ENCODE measurements at places on chromosomes 7 and 10.

DNA sequence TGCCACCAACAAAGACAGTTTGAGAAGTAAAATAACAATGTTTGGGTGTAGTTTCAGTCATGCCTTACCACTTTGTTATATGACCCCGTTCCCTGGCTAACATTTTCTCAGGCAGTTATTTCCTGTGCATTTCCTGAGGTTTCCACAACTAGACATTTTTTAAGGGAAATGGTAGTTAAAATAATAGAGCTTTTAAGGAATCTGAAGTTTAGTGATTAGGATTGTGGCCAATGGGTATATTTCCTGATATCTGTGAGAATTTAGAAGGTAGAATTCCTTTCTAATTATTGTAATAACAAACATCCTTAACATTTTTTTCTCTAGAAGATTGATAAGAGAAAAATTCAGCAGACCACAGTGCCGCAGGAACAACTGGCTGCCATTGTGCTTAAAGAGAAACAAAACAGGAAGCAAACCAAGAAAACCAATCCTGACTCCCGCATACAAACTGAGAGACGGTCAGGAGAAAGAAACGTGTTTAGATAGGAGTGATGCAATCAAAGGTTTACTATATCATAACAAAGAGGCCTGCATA is 193.6 kb downstream of the MBL2 start:
- no peak for DNase-seq

DNA sequence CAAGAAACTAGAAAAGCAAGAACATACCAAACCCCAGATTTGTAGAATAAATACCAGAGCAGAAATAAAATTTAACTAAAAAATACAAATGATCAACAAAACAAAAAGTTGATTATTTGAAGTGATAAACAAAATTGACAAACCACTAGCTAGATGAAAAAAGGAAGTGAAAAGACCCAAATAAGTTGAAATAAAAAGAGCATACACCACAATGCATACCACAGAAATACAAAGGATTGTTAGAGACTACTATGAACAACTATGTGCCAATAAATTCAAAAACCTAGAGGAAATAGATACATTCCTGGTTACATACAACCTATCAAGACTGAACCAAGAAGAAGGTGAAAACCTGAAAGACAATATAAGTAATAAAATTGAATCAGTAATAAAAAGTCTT is 333.4 kb downstream of the SH2D4B start:
- no peak for DNase-seq

GRCh38 chr10:1153251-1153763 is 97.1 kb downstream of the WDR37 start:
- no peak for DNase-seq

GRCh38 chr7:112970771-112971170 is 115.9 kb downstream of the GPR85 start:
- DNase-seq, result no peak

GRCh38 chr7:55439627-55440026 is 74.5 kb downstream of the LANCL2 start:
- no peak for DNase-seq

- no peak for DNase-seq
These were observed 41.5 kb downstream of the GATA3 start for GRCh38 chr10:8095959-8096358.

- DNase-seq, result no peak
These were observed 17.8 kb downstream of the ESYT2 start for GRCh38 chr7:158811461-158811860.
